Stimulated activated CD4-positive, alpha-beta T cell treated with anti-CD3 and anti-CD28 coated beads, Interleukin-4, amount 100 ng/mL, for 1 hour (primary cell): ENCODE measurements at places on chromosomes 11 and 22.
A peak's percentile ranks its signal among the peaks of the same experiment; 100 is the strongest.

DNA sequence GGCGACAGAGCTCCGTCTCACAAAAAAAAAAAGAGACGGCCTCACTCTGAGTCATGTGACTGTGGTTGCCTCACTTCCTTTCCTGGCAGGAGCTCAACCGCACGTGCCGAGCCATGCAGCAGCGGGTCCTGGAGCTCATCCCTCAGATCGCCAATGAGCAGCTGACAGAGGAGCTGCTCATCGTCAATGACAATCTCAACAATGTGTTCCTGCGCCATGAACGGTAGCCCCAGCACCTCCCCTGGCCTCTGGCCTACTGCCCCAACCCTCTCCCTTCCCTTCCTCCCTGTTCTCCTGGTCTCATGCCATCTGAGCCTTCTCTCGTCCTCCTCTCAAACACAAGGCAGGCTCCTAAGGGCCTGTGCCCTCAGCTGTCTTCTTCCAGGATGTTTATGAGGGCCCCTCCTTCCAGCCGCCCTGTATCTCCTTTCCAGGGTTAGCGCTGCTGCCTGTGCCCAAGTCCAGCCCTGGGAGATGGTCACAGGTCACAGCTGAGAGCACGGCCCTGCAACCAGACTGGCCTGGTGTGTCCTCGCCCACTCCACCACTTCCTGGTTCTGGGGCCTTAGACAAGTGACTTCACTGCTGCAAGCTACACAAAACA lies 30.7 kb downstream of the TOM1 start:
- peak; percentile 60 for DNase-seq

GRCh38 chr11:5040876-5041275 lies 5.5 kb upstream of the OR52J3 start:
- DNase-seq = no peak

- no peak for DNase-seq
Observed at GRCh38 chr11:125244166-125244565, 79.6 kb downstream of the PKNOX2 start.

DNA sequence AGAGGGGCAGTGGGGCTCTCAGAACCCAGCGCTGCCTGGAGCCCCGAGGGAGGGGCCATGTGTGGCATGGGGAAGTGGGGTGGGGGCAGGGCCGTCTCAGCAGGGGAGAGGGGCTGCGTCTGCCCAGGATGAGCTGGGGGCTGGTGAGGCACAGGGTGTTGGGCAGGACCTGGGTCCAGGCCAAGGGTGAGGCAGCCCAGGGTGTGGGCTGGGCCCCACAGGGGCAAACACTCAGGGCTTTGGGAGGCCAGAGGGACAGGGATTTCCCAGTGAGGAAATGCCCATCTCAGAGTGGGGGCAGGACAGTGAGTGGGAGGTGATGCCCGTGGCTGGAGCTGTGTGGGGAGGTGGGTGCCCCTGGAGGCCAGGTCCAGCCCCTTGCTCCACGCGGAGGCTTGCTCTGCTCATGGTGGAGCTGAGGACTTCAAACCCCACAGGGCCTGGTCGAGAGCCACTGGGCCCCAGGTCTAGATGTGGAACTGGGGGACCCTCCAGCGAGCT lies 5.4 kb downstream of the PLXNB2 start:
- DNase-seq = no peak

DNA sequence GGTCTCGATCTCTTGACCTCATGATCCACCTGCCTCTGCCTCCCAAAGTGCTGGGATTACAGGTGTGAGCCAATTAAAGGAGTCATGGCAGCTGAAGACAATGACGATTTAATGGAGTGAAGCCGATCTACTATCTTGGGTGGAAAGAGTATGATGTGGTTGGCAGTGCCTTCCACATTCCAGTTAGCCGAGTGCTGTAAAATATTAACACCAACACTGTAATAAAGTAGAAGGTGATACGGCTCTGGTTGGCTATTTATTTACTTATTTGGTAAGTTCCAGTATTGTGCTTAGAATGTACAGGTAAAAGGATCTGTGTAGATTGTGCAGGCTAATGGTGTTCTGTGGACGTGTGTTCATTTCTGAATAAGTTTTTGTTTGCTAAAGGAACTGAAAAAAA lies 149.6 kb upstream of the MTMR2 start:
- no peak for DNase-seq

GRCh38 chr11:122304306-122304705 lies 188.3 kb upstream of the BLID start:
- no peak for DNase-seq

DNA sequence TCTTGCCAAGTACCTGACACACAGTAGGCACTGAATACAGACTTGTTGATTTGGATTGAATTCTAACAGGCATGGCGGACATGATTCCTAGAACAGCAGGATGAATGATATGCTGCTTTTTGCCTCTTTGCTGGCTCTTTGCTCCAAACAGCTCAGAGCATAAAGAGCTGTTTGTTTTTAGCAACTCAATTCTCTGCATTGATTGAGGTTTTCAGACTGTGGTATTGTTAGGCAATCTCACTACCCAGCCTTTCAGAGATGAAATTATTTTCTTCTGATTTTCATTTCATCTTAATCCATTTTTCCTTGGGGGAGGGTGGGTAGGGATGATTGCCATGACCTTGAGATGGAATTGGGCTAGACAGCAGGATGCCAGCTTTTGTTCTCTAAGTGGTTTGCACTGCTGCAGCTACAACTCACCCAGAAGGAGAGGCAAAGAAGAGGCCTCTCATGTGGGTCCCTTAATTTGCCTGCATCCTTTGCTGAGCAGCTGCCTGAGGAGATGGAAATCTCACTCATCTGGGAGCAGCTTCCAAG lies 20.5 kb downstream of the COA4 start:
- DNase-seq = no peak

DNA sequence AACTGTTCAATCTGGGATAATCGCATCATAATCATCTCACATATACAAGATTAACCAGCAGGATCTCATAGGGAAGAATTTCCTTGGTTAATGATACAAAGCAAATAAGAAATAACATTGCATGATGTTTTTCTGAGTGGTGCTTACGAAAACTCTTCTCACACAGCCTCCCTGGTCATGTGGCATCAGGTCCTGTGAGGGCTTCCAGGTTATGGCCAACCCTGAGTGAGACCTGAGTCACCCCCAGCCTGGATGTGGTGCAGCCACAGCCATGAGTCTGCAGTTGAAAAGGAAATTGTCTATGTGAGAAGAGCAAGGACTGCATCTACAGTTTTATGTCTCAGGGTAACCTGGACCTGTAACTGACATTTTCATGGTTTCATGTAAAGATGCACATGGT lies 90.5 kb upstream of the XKR3 start:
- DNase-seq = no peak

DNA sequence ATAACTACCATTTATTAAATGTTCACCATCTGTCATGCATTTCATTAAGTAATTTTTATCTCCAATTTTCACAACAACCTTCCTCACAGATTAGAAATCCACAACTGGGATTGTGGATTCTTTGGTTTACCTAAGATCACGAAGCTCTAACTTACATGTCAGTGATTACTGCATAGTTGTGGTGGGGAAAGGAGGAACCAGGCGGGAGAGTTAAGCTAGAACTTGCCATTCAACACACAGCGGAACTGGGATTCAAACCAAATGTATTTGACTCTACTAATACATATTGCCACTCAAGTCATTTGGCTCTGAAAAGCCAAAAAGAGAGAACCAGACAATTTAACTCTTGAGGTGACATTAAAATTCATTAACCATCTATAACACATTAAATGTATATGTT lies 10.4 kb upstream of the LAYN start:
- no peak for DNase-seq

- DNase-seq = no peak
Observed at GRCh38 chr11:65366340-65366773, 11.8 kb downstream of the TIGD3 start.

DNA sequence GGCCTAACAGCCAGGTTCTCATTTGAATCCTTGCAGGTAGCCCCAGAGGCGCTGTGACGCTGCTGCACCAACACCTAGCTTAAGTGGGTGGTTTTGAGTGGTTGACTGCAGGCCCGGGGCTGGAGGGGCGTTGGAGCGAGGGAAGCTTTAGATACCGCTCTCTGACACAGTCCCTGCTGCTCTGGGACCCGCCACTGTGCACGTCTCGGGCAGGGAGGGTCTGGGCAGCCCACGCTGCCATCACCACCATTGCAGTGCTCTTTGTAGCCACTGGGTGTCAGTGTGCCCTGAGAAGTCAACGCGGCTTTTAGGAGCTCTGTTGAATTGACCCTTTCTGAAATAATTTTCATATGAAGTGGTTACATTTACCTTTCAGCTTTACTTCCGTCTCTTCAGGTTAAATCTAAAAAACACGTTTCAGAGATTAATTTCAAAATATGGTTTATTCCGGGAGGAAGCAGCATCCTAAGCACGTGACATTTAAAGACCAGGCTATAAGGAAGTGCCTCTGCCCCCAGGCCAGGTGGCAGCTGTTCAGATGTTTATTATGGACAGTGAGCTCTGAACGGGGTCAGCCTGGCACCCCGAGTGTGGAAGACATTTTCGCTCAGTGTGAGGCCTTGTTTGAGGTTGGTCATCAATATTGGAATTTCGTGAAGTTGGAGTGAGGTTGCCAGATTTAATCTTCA lies 30.9 kb upstream of the PARVB start:
- peak; percentile 60 for DNase-seq

DNA sequence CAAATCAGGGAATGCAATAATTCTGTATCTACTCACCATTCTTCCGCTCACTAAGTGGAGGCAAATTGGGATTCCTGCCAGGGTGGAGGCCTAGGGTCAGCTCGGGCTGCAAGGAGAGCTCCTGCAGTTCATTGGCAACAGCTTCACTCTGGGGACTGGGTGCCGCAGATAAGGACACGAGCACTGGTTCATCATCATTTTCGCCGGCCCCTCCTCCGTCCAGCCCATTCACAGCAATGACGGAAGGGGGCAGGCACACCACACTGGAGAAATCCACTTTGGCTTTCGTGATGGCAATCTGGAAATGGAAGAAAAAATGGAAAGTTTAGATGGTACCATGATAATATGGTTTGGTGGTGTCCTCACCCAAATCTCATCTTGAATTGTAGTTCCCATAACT lies 84.4 kb downstream of the MRTFA start:
- no peak for DNase-seq

GRCh38 chr11:65488273-65489034 lies 10.4 kb upstream of the MALAT1 start:
- no peak for DNase-seq

DNA sequence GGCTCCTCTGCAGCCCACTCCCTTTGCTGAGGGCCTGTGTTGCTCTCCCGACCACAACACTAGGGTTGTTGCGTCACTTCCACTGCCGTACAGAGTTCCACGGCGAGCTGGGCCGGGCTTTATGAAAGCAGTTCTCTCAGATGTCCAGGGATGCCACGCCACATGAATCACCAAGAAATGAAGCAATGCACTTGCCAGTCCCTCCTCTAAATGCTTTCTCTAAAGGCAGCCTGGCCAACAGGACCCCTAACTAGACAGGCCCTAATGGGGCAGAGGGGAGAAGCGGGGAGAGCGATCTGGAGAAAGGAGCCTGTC lies 188.7 kb downstream of the CTTN start:
- no peak for DNase-seq

- DNase-seq = no peak
Observed at GRCh38 chr11:12618743-12619540, 55.3 kb upstream of the TEAD1 start.

DNA sequence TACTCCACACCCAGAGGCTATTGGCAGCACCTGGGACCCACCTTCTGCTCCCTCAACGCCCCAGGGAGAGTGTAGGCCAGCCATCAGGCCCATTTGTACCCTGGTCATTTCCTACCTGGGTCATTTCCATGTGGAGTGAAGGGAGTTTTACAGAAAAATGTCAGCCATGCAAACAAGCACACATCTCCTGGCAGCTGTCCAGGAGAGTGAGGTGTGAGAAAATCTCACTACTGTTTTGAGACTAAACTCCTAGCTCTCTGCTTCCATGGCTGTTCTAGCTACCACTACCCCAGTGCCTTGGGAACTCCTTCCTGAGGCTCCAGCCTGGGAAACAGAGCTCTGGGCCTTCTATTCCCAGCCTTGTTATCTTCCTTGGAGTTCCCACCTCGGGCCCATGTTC lies 2.8 kb upstream of the TMPRSS13 start:
- DNase-seq = peak; percentile 50
